Esophagus mucosa (tissue), 1 donor: ENCODE measurements at places on chromosomes 12 and 14. TPM values are rescaled to one million over a fixed set of nuclear protein-coding genes. Genes with fewer than 3 reads are reported as not detected.

DNA sequence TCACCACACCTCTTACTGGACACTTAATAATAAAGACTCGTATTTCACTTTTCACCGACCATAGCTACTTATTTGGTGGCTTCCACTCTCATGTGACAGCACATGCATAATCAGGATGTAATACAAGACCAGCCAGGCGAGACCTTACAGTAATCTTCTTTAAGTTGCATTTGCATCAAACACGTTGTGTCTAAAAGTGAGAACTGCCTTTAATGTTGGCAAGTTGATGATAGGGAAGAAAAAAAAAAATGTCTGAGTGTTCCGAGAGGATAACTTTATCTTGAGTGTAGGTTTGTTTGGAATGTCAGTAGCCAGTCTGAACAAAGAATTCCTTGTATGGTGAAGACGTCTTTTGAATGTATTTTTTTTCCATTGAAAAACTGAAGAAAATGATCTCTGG lies 440.4 kb downstream of the ADAMTS20 start:
- ATAC-seq, result no peak

GRCh38 chr12:63220921-63221320 lies 69.9 kb upstream of the AVPR1A start:
- no peak for ATAC-seq

DNA sequence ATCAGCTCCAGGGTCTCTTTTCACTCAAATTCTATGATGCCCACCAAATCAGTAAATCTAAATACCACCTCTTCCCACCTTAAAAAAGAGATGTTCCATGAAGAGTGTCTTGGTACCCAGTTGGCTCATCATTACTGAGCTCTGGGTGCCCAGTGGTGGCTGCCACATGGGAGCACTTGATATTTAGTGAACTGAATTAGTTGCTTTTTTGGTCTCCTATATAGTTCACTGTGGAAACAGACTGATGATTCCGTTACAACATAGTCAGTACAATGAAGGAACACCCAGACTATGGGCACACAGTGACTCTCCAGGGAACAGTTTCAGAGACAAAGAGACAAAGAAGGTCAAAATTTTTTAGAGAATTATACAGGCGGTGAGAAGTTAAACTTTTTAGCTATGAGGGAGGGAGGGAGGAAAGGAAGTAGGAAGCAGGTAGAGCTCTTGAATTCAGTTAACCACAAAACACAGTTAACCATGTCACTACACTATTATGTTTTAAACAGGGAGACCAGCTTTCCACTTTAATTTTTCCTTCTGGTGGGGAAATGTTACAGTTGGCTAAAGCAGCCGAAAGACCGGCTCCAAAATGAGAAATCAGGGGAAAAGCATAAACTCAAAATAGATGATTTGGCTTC lies 14.6 kb upstream of the YY1 start:
- no peak for ATAC-seq

DNA sequence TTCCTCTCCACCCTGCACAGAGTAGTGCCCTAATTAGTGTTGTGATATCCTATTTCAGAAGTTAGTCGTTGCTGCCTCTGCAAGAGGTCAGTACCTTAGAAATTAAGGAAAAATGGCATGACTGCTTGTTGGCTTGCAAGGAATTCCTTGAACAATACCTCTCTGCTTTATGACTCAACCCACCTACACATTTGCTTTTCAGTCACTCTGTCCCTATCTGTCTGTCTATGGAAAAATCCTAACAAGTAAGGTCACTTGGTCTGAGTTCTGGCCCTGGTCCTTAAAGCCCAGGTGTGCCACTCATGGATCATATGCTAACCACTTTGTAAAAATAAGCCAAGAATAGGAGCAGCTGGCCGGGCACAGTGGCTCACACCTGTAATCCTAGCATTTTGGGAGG lies 116.4 kb upstream of the ATF1 start:
- ATAC-seq, result no peak

Gene FOXG1
- not detected for total RNA-seq

DNA sequence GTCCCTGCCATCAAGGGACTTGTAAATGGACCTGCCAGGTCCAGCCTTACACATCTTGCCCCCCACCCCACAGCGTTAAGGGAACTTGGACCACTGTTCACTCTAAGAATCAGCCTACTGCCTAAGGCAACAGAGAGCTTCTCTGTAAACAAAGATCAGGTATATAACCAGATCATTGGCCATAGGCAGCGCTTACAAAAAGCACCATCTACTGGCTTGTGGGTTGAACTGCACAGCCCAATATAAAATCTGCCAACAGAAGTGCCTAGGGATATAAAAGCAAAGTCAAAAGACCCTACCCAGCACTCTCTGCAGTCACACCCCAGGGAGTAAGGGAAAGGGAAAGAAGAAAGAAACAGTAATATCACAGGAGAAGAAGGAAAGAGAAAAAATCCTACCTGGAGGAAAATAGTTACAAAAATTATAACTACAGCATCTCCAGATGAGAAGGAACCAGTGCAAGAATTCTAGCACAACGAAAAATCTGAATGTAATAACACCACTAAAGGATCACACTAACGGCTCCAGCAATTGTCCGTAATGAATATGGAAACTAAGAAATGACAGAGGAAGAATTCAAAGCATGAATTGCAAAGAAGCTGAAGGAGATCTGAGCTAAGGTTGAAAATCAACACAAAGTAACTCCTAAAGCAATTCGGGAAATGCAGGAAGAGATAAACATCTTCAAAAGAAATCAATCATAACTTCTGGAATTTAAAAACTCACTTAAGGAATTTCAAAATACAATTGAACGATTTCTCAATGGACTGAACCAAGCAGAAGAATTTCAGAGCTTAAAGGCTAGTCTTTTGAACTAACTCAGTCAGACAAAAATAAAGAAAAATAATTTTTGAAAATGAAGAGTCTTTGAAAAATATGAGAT lies 95.2 kb upstream of the PCED1B start:
- peak; percentile 85 for ATAC-seq

Gene PRH2
- not detected for total RNA-seq

- no peak for ATAC-seq
Observed at GRCh38 chr12:77845831-77846230, 15.1 kb downstream of the NAV3 start.

DNA sequence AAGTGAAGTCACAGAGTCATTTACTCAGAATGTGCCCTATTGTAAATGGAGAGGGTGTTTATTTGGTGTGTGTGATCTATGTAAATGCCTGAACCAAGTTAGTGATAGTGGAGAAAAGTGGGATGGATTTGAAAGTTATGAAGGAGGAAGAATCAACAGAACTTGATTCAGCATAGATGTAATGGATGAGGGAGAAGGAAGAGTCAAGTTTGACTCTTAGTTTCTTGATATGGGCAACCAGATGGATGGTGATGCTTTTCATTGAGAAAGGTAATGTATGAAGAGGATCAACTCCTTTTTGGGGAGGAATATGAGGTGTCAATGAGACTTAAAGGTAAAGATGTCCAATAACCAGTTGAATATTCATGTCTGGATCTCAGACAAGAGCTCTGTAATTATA lies 6.7 kb upstream of the MON2 start:
- ATAC-seq, result no peak
